Myocyte (in vitro differentiated cells): ENCODE measurements at places on chromosomes 7 and 10. TPM values are rescaled to one million over a fixed set of nuclear protein-coding genes. Genes with fewer than 3 reads are reported as not detected.

The SUFU gene
- total RNA-seq, result 3.1 and 4.0 TPM in 2 replicates

The RGS10 gene
- 2.9 and 3.9 TPM in 2 replicates for total RNA-seq

GRCh38 chr7:110061387-110061786 is 1029.5 kb upstream of the LRRN3 start:
- DNase-seq, result no peak

DNA sequence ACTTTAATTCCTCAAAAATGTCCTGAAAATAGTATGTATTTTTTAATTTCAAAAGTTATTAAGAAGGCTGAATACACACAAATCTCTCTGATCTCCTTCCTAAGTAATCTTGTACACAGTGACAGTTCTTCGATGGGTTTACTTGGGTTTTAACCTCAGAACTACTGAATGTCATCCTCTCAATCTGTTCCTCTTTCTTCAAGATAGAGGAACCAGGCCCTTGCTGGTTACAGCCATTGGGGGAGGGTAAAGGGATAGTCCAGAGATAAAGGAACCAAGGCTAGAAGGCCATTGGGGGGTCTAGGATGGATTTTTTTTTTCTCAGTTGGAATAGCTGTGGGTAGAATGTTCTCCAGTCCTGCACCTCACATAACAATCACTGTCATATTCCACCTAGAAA is 224.9 kb downstream of the SKIDA1 start:
- no peak for DNase-seq

GRCh38 chr10:131009791-131010190 is 301.7 kb downstream of the TCERG1L start:
- no peak for DNase-seq

- DNase-seq, result peak; percentile 63
These were observed 22.6 kb downstream of the PLAC9 start for GRCh38 chr10:80154978-80155695.

GRCh38 chr10:68135362-68135761 is 26.1 kb downstream of the MYPN start:
- no peak for DNase-seq

GRCh38 chr7:149172534-149172920 is 22.8 kb upstream of the ZNF282 start:
- DNase-seq, result no peak

- DNase-seq, result peak; percentile 54
These were observed 5.5 kb upstream of the VGF start for GRCh38 chr7:101170617-101171441.

DNA sequence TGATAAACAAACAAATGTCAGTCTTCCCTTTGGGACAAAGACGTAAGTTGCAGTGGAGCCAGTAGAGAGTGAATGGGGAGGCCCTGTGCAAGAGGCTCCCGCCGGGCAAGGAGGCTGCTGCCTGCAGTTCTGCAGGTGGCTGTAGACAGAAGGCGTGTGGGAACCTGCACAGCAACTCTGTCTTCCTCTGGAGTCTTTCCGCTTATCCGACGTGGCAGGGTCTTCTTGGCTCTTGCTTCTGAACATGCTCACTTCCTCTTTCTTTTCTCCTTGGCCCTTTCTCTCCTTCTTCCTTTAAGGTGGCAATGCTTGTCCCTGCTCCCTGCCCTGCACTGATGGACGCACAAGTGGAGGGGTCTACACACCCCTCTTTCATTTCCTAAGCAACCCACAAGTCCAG is 122.5 kb downstream of the HIPK2 start:
- DNase-seq, result no peak

DNA sequence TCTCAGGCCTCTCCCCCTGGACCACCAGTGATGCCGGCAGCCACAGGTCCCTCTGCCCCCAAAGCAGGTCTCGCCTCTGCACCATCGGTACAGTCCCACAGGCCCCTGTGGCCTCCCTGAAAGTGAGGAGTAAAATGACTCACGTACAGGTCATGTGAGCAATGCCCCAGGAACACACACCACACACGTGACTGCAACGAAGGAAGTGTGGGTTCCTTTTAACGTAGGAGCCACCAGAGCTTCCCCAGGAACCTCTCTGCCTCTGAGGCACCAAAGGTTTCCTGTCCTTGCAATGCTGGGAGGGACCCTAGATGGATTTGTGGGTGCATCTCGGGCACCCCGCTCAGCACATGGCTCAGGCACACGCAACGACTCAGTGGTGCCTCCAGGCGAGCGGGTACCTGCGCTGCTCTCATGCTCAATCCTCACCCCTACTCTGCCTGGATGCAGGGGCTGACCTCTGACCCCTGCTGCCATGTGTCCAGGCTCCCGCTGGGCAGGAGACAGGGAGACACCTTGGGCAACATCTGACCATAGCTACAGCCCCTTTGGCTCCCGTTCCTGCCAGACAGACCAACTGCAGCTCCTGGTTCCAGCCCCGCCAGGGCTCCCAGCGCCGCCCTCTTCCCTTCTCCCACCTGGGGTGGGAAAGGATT is 120.7 kb downstream of the PRKAG2 start:
- DNase-seq, result no peak

- DNase-seq, result no peak
These were observed 6.4 kb downstream of the CALD1 start for GRCh38 chr7:134785842-134786241.

GRCh38 chr10:100504096-100504495 is 15.6 kb downstream of the SEC31B start:
- no peak for DNase-seq

GRCh38 chr10:77297393-77297739 is 340.2 kb downstream of the KCNMA1 start:
- peak; percentile 64 for DNase-seq
